ENCODE measurements at places on chromosomes 7 and 10. TPM values are rescaled to one million over a fixed set of nuclear protein-coding genes. Genes with fewer than 3 reads are reported as not detected.

TFPI2 gene
- total RNA-seq = 86.2 TPM

C7orf25 gene
- 6.7 TPM for total RNA-seq

TMEM229A gene
- total RNA-seq = not detected

CYP26C1 gene
- 2.5 TPM for total RNA-seq

SORBS1 gene
- total RNA-seq = 1.1 TPM
